ENCODE measurements at places on chromosomes 4 and X.

- no peak for DNase-seq
These were observed 104.7 kb upstream of the SMIM10 start for GRCh38 chrX:134886002-134886596.

- DNase-seq, result no peak
These were observed 394.6 kb downstream of the C4orf33 start for GRCh38 chr4:129490516-129490915.

GRCh38 chr4:7402526-7402925 lies 32.2 kb downstream of the PSAPL1 start:
- no peak for DNase-seq

DNA sequence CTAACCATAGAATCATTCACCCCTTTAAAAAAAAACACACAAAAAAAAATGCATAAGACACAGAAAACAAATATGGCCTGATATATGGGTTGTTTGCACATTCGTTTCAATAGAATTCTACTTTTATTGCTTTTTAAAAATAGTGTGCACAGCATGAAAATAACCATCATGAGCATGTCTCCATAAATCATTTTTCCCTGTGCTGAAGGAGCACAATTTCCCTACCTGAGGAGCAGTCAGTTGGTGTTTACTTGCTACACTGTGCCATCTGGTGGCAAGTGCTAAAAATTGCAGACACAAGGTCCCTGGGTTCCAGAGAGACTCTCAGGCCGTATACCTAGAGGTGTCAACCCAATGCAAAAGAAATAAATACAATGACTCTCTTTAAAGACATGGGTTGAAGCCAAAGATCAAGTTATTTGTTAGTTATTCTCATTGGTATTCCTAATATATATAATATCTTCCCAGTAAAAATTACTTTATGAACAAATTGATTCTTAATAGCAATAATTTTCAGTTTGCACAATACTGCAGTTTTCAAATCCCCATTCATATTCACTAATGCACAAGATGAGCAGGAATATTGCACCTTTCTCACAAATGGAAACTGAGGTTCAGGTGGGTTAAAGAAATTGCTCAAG lies 551.4 kb downstream of the IQCM start:
- DNase-seq, result no peak

GRCh38 chr4:92021203-92021602 lies 282.6 kb upstream of the GRID2 start:
- no peak for DNase-seq

DNA sequence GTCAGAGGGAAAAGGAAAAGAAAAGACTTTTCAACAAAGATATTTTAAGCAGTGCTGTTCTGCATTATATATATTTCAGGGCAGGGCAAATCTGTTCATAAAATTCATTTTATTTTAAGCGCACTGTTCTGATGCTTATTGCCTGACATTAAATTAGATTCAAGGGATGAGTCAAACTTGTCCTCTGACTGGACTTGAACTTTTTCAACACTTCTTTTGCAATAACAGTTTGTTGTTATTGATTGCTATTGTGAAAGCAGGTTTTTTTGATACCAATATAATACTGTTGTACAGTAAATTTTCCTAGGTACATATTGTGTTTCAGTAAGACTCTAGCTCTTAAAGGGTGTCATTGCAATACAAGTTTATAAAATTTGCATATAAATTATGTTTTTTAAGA lies 481.3 kb downstream of the NAF1 start:
- DNase-seq, result no peak

GRCh38 chrX:79181401-79181800 lies 36.9 kb downstream of the GPR174 start:
- DNase-seq, result no peak

- DNase-seq, result no peak
These were observed 3.2 kb downstream of the EFNB1 start for GRCh38 chrX:68832101-68832416.

- no peak for DNase-seq
These were observed 223.5 kb downstream of the GRIA2 start for GRCh38 chr4:157444014-157444413.
